Stimulated activated CD8-positive, alpha-beta memory T cell treated with anti-CD3 and anti-CD28 coated beads, Interleukin-4, amount 100 ng/mL, for 1 hour (primary cell): ENCODE measurements at places on chromosomes 2 and 18.

DNA sequence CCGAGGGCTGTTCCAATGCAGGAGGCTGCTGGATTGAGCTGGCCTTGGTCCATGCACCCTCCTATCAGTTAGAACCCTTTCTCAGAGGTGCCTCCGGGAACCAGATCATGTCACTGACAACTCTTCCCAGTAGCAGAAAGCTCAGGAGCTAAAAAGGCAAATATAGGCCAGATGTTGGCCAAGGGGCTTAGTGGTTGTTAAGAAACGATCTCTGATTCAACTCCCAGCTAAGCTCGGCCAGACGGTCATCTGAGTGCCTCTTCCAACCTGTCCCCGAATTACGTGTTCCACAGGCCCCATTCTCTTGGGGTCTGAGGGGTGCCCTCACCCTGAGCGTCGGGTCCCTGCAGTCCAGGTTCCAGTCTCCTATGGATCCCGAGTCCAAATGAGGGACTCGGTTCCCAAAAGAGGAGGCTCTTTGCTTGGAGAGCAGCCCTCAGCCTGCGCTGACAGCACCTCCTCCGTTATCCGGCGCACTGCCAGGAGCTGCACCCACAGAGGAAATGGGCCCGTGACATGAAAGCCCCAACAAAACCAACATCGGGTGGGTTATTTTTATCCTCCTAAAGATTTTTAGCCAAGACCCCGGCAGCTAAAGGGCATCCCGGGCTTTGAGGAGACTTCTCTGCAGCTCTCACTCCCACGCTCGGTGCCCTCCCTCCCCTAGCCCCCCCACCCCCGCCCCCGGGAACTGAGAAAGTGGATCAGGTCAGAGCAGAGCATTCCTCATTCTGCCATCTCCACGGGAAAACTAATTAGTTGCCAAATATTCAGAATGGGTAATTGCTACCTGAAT is 106.6 kb upstream of the ID2 start:
- no peak for DNase-seq

GRCh38 chr2:117536139-117536538 is 278.4 kb upstream of the DDX18 start:
- DNase-seq, result no peak

DNA sequence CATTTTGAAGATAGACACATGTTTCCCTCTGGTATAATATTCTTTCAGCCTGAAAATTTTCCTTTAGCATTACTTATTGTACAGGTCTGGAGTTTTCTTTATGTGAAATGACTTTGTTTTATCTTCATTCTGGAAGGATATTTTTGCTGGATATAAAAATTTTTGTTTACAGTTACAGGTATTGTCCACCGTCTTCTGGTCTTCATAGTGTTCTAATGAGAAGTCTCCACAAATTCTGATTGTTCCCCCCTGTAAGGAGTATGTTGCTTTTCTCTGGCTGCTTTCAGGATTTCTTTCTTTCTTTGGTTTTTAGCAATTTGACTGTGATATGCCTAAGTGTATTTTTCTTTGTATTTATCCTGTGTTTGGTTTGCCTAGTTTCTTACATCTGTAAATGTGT is 15.0 kb downstream of the UBXN4 start:
- no peak for DNase-seq

DNA sequence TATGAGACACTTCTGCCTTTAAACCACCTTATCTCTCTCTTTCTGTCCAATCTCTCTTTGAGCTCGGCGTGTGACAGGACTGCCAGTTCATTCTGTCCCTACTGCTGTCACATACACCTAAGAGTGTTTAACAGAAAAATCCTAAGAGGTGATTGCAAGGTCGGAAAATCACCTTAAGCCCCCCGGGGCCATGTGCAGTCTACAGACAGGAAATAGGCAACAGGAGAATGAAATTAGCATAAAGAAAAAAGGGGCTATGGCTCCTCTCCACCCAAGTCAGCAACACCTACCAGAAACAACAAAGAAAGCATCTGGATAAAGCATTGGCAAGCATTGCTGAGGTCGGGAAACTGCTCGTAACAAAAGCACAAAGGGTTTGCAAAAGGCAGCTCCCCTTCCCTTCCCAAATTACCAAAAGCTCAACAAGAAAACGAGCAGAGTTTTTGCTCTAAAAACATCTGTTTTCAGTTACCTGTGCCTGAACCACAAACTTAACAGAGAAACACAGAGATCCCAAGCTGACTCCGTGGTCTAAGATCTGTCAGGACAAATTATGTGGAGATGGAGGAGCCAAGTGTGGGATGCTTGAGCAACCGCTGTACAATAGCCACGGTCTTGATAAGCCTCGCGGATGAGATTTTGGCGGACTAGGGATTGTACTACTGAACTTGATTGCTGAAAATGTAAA is 30.4 kb downstream of the ANKRD44 start:
- no peak for DNase-seq

DNA sequence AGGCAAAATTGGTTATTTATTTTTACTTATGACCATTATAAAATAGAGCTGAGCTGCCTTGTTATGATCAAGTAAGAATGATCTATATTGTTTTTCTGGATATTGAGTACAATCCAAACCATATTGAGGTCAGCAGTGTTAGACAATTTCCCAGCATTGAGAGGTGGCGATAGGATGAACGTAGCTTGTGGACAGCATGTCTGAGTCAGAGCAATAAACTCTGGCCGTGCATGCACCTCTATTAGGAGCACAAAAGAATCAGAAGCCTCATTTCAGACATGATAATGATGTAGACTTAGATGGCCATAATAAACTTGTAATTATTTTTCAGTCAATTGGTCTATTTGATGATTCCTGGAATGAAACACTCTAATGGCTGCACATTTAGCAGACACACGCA is 491.6 kb downstream of the RIT2 start:
- no peak for DNase-seq

GRCh38 chr2:65658881-65659280 is 226.5 kb upstream of the SPRED2 start:
- DNase-seq, result no peak

DNA sequence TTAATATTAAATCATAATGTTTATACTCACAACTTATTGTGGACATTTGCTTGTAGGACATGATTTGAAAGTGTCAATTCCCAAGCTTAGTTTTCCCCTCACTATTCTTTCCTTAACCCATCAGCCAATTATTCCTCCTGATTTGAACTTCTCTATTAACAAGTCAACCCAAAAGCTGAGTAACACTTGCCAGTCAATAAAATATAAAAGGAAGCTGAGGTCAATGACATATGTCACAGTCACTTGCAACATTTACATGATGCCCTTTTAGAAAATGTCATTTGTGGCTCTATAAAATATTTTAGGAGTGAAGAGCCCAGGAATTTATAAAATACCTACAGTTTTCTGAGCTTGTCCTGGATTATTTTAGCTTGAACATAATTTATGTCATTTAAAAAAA is 7.2 kb downstream of the CCDC68 start:
- no peak for DNase-seq

- no peak for DNase-seq
These were observed 138.9 kb upstream of the APCDD1 start for GRCh38 chr18:10315522-10315921.

DNA sequence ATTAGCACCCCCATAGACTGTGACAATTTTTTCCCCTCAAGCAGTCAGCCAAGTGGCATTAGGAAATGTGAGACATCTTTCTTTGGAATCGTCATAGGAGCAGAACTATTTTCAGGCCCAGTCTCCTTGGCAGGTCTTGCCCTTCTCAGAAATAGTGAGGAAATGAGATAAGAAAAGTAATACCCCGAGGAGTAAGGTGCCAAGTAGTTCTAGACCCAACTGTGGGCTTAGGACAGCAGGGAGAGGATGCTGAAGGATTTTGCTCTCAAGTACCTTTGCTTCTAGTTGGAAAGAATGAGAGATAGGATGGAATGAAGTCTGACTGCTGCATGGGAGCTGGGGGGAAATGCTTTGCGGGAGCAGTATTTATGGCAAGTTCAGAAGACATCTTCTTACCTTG is 31.8 kb downstream of the PRKCE start:
- DNase-seq, result no peak

DNA sequence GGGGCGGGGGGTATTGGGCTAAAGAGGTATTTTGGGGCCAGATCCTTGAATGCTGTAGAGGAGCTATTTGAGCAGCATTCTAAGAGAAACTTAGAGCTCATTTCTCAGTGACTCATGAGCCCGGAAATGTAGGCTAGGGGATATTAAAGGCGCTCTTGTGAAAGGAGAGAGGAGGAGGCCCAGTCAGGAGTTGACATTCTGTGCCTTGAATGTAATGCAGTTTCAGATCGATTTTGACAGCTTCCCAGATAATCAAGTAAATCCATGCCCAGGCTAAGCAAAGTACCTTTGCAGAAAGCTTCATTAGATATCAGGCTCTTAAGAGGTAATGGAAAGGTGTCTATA is 1.5 kb downstream of the CAB39 start:
- no peak for DNase-seq
